HL-60 (cell line): ENCODE measurements at places on chromosomes 6 and 20.

GRCh38 chr6:41063884-41064285, 8.3 kb downstream of the OARD1 start:
- DNase-seq, result no peak

- DNase-seq, result peak; percentile 84
Observed at GRCh38 chr20:38196592-38196991, 31.5 kb upstream of the TGM2 start.

- peak; percentile 94 for DNase-seq
Observed at GRCh38 chr6:32945108-32945760, 4.4 kb upstream of the HLA-DMB start.

DNA sequence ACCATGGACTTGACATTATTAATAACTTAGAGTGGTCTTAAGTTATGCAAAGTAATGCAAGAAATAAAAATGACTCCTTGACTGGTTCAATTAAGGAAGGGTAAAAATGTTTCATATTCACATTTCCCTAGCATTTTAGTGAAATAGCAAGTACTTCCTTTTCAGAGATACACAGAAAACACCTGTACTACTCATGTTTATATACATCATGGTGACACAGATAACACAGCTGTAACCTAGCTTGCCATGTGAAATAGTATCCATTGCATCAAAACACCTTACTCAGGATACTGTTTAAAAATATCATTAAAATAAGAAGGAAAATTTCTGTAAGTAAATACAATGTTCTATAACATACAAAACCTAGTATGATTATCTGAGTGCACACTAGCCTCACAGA, 102.4 kb downstream of the AHI1 start:
- no peak for DNase-seq

DNA sequence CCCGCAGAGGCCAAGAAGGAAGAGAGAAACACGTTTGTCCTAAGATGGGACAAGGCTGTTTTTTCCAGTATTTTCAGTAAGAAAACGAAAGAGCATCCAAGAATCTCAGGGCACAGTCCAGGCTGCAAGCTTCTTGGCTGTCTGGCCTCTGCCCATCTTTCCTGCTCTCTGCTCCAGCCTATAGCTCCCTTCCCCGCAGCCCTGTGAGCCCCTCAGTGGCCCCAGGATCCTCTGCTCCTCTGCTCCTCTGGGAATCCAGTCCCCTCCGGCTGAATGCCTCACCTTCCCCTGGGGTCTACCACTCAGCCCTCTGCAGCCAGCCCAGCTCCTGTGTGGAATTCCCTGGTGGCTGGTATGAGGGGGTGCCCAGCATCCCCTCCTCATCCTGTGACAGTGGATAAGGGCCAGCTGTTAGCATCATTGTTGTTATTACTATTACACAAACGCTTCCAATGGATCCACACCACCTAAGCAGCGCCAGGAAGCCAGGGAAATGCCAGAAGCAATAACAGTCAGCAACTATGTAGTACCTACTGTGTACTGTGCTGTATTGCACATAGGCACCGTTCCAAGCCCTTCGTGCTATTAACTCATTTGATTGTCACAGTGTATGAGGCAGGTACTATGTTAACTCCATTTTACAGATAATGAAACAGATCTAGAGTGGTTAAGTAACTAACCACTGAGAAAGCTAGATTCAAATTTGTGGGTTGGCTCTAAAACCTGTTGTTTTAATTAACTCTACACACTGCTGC, 60.3 kb upstream of the PTPN1 start:
- no peak for DNase-seq

- no peak for DNase-seq
Observed at GRCh38 chr20:39381595-39381994, 419.5 kb downstream of the DHX35 start.

- no peak for DNase-seq
Observed at GRCh38 chr6:158772851-158773371, 46.3 kb downstream of the EZR start.

- DNase-seq, result no peak
Observed at GRCh38 chr20:57743450-57744095, 33.8 kb upstream of the PMEPA1 start.

DNA sequence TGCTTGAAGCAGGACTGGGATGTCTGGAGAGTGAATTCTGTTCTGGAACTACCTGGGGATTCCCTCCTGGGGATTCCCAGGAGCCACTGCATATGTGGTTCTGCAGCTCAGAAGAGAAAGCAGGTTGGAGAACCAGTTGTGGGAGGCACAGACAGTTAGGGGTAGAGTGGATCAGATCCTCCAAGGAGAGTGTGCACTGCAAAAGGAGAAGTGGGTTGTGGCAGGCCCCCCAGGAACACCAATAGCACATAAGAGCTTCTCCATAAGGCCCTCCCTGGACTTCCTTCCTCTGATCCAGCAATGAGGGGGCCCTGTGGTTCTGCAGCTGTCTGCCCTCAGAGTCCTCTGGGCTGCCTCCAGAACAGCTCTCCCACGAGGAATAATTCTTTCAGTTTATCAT, 369.2 kb upstream of the CNR1 start:
- no peak for DNase-seq

DNA sequence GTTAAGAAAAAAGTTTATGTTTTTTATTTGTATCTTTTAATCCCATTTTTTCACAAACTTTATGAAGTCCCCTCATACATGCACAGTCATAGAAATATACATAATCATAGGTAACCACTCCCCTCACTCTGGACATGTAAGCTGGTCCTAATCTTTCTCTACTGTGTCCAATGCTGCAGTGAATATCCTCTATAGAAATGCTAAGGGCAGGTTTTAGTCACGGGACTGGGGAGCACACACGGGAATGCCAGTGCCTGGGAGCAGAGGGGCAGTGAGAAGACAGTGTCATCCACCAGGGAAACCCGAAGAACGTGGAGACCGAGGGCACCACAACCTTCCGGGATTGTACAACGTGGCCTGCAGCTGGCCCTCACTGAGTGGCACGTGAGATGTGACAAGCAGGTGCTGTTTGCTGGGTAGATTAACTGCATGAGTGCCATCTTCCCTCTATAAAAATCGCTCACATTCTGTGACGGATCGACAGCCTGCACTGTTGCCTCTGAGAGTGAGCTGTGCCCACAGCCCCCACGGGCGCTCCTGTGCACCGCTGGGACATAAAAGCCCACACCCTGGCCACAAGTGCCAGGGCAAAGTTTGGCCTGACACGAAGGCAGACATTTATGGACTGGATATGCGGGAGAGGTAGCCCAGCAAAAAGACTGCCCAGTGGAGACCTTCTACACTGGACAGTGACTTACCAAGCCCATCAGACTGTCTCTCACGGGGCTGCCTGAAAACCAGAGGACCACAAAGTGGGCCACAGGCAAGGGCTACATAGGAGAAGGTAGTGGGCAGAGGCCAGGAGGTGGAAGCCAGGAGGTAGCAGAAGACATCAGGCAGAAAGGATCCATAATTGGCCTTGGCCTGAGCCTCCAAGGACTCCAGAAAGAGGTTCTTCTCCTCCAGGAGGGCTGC, 63.2 kb downstream of the FGD2 start:
- no peak for DNase-seq

DNA sequence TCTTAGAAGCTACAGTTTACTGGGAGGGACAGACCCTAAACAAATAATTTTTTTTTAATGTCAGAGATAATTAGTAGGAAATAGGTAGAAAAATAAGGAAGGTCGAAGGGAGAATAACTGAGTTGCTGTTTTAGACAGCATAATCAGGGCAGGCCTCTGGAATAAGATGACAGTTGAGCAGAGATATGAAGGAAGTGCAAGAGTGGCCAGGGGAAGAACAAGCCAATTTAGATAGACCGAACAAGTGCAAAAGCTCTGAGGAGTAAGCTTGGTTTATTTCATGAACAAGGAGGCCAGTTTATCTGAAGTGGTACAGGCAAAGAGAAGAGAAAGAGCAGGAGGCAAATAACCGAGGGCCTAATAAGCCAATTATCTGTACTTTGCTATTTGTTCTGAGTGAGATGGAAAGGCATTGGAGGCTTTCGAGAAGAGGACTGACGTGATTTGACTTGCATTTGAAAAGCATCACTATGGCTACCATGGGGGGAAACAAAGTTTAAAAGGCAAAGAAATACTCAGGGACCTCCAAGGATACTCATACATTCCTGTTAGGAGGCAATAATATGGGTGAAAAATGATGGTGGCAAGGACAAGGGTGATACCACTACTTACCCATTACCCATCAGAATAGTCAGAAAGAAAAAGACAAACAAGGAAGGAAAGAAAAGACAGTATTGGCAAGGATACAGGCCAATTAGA, 19.7 kb downstream of the PROCR start:
- DNase-seq, result no peak

DNA sequence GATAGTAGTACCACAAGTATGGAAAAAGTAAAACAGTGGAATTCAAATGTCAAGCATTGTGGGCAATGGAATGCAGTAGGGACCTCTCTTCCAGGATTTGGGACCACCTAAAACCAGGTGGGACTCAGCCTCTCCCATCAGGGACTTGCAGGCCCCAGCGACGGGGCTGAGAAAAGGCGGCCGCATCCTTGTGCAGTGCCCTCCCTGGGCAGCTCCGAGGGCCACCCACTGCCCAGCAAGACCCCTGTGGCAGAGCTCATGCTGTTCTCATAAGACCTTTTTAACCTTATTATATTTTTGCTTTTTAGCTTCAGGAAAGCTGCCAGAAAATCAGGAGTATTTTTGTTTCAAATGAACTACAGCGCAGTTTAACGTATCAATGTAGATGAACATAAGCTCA, 142.6 kb upstream of the RPS6KA2 start:
- DNase-seq, result no peak

GRCh38 chr6:109912118-109912517, 66.0 kb upstream of the GPR6 start:
- DNase-seq, result no peak

- DNase-seq, result no peak
Observed at GRCh38 chr6:75402296-75402695, 91.3 kb downstream of the FILIP1 start.

DNA sequence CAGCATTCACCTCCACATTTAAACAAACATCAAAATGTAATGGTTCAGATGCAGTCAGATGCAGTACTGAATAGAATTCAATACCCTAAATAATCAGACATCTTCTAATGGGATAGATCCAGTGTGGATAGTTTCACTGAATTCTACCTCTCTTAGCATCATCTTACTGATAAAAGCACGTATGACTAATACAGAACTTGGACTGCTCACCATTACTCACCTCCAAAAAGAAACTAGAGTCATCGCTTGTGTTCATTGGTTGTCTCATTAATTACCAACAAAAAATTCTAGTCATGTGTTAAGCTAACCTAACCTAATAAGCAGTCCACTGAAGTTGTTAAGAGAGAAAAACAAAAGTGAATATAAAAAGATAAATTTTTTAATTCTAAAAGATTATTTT, 165.9 kb upstream of the IRAK1BP1 start:
- no peak for DNase-seq

DNA sequence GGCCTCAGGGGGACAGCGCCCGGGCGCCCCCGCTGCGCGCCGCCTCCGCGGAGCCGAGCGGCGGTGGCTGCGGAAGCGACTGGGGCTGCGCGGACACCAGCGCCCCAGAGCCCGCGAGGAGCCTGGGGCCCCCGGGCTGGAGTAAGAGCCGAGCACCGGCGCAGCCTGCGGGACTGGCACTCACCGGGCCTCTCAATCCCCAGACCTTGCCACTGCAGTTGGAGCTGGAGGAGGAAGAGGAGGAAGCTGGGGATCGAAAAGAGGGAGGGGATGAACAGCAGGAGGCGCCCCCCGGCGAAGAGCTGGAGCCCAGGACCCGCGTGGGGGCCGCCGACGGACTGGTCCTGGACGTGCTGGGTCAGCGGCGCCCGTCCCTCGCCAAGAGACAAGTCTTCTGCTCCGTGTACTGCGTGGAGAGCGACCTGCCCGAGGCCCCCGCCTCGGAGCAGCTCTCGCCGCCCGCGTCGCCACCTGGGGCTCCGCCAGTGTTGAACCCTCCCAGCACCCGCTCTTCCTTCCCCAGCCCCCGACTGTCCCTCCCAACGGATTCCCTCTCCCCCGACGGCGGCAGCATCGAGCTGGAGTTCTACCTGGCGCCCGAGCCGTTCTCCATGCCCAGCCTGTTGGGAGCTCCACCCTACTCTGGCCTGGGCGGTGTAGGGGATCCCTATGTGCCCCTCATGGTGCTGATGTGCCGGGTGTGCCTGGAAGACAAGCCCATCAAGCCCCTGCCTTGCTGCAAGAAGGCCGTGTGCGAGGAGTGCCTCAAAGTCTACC, 590 bp downstream of the RNF217 start:
- no peak for DNase-seq

DNA sequence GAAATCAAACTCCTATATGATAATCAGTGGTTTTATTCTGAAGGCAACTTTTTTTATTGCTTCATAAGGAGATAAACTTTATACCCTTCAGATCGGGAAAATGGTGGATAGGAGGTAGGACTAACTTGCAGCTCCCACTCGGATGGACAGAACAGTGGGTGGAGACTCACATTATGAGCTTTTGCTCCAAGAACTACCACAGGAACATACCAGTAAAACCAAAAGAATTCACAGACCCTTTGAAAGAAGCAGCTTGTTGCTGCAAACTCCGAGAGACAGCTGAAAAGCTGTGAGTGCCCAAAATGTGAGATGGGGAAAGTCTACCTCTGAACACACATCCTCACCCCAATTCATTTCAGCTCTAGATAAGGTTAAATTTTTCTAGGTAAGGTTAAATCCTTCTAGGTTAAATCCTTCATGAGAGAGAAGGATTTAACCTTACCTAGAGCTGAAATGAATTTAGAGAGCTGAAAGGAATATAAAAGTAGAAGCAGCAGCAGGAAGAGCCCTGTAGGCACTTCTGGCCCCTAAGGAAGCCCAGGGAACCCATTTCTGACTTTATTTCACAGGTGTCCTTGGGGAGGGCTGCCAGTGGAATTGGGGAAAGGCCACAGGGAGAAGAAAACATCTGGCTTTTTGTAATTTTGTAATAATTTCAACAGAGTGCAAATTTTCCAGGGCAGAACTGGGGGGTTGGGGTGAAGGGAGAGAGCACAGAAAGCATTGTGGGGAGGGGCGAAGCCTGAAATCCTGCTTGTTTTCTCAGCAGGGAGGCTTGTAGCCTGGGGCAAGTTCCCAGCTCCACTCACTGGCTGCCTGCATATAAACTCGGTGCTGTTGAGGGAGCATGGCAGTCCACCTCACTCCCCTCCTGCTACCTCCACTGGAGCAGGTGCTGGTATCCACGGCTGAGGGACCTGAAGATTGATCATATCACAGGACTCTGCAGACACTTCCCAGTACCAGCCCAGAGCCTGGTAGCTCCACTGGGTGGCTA, 65.9 kb upstream of the HCRTR2 start:
- no peak for DNase-seq

DNA sequence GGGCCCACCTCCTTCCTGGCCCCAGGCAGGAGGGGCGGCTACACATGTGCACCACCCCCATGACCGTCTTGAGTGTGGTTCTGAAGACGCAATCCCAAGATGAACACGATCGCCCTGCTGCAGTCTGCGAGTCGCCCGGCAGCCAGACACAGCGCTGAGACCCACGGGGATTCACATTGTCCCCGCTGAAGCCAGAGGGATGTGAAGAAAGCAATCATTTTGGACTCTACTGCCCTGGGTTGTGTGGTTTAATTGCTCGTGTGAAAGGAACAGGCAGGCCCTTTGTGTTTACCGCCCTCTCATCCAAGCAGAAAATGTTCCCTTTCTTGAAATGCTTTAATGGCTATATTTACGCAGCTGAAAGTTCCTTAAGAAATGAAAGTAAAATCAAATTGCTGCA, 279.5 kb downstream of the TAF4 start:
- DNase-seq, result no peak

- no peak for DNase-seq
Observed at GRCh38 chr6:47810885-47811284, 29.1 kb downstream of the OPN5 start.
